Putamen (tissue), 1 donor: ENCODE measurements at places on chromosomes 3 and 15.
A peak's percentile ranks its signal among the peaks of the same experiment; 100 is the strongest.

DNA sequence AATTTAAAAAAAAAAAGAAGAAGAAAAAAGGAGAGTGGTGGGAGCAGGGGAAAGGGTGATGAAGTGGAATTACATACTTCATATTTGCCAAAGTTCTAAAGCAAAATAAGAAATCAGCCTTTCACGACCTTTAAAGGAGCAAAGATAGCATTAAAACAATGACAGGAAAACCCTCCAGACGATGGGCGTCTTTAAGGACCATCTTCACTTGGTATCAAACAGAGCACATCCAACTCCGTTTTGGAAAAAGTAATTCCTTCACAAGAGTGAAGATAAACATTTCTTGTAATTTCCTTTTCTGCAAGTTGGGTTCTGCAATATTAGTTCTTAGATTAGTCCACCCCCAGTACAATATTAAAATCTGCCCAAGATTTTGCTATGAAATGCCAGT, 32.8 kb downstream of the FRMD4B start:
- DNase-seq, result no peak

DNA sequence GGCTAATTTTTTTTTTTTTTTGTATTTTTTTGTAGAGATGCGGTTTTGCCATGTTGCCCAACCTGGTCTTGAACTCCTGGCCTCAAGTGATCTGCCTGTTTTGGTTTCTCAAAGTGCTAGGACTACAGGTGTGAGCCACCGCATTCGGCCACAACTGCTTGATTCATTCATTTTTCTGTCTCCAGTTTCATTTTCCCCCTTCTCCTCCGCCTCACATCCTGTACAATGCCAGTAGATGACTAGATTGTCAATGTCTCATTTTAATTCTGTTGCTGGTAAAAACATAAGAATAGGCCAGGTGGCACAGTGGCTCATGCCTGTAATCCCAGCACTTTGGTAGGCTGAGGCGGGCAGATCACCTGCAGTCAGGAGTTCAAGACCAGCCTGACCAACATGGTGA, 12.0 kb upstream of the ZNF592 start:
- no peak for DNase-seq

GRCh38 chr15:71192816-71193215, 77.5 kb downstream of the THSD4 start:
- no peak for DNase-seq

DNA sequence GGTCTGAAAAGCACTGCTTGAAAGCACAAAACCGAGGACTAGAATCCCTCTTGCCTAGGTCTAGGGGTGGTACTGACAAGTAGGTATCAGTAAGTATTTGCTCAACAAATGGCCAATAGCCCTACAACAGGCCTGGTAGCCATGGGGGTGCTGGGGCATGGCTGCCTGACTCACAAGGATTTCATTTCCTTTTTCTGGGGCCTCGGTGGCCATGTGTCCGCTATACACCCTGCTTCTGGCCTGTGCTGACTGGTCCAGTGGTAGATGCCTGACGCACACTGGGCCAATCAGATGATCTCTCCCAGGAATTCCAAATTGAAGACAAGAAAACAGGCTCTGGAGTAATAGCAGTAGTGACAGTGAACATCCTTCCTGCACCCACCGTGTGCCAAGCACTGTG, 29.4 kb downstream of the MELTF start:
- DNase-seq, result no peak

- no peak for DNase-seq
These were observed 61.9 kb upstream of the CDAN1 start for GRCh38 chr15:42798802-42799201.

GRCh38 chr3:147497286-147497685, 88.1 kb downstream of the ZIC1 start:
- DNase-seq, result no peak

DNA sequence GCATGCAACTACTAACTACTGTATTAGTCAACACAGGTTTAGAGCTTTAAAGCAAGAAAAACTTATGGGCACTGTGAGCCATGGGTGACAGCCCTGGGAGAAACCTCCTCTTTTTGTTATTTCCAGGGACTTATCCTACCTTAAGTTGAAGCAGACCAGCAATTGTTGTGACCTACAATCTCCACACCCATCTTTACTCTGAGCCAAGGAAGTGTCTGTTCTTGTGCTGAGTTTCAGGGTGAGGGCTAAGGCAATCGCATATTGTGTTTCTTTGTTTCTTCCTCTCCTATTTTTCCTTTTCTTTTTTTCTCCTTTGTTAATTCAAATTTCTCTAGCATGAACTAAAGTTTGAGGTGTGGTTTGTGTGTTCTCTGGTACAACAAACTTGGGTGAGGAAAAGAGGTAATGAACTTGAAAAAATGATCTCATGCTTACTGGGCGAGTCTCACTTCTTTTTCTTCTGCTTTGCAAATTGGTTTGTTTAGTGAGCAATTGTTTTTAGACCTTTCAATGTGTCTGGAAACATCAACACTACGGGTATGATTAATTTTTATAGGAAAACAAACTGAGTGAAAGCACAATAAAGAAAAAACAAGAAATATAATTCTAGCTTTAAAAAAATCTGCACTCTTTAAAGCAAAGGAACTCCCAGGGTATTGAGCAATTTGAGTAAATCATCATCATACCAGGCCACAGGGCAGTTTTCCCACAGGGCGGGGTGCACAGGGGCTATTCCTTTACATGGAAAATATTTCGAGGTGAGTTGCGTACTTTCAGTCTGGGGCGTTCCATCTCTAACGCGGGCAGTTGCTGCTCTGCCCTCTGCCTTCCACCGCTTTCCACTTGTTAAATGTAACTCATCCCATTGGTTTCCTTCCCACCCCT, 2.7 kb downstream of the UPK1B start:
- DNase-seq, result no peak

GRCh38 chr15:24943361-24943760, 11.4 kb upstream of the SNRPN start:
- DNase-seq, result no peak

DNA sequence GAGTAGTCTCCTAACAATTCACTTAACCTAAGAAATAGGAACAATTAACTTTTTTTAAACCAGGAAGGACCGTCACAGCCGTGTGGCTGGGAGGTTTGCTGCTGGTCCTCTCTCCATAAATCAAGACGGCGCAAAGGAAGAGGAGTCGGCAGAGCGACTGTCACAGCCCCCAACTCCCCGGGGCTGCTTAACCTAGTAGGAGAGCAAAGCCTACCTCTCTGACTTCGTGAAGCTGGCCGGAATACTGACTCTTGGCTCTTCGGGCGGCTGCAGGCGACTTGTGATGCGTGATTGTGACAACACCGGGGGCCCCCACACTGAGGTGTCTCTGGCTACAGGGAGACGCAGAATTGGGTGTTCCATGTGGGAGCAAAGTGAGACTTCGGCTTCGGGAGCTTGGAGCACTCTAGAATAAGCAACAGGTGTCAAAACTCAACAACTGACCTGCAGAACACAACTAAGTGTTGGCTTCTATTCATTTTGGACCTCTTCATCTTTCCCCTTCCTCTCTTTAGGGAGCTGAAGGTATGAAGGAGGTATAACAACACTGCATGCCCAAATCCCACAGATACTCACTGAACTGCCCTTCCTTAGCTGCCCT, 151.1 kb downstream of the OSBPL10 start:
- no peak for DNase-seq

- DNase-seq, result no peak
These were observed 15.8 kb upstream of the RFTN1 start for GRCh38 chr3:16529264-16529663.

- no peak for DNase-seq
These were observed 837 bp downstream of the CACNA2D3 start for GRCh38 chr3:54123003-54123775.

DNA sequence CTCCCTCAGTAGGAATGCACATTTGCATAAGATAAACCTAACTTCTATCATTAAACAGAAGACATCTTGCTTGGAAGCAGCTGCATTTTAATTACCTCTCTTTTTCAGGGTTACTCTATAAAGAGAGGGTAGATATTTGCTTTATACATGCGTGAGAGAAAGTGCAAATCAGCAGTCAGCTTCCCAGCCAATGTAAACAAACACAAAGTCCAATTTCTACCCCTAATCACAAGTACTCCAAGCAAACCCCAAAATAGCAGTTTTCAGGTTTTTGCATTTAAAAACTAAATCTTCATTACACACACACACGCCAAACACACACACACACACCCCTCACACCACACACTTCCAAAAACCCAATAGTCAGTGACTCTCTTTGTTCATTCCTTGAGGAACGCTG, 303.9 kb upstream of the ALCAM start:
- DNase-seq, result no peak

DNA sequence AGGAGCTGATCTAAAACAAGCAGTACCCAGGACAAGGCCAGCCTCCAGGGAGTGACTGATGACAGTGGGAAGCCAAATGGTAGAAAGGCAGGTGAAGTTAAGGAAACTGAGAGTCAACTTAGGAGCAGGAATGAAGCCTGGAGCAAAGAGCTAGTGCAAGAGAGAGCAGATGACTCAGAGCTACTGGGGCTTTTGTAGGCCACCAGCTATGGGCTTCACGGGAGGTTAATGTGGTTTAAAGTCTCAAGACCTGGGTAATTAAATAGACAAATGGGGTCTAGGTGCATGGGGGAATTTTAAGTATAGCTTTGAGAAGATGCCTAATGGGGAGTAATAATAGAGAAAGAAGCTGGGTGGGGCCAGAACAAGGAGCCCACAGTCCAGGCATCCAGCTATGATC, 3.1 kb downstream of the CD86 start:
- DNase-seq, result no peak

- DNase-seq, result no peak
These were observed 28.3 kb downstream of the EHHADH start for GRCh38 chr3:185225523-185225922.

DNA sequence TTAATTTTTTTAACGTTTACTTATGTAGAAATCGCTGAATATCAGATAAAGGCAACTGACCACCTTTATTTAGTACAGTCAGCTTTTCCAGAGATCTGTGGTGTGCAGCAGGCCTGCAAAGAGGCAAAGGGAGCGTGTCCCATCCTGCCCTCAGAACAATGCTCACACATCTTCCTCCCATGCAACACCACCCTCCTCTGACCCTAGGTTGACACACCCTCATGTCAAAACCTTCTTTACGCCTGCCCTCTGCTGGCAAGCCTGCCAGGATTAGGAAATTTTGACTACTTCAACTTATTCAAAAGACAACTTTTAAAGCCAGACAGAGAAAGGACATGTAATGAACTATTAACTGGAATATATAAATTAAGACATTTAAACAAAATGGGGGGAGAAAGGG, 513.7 kb downstream of the FOXP1 start:
- DNase-seq, result peak; percentile 74

- DNase-seq, result peak; percentile 73
These were observed 88.9 kb downstream of the CLSTN2 start for GRCh38 chr3:140023616-140024530.

DNA sequence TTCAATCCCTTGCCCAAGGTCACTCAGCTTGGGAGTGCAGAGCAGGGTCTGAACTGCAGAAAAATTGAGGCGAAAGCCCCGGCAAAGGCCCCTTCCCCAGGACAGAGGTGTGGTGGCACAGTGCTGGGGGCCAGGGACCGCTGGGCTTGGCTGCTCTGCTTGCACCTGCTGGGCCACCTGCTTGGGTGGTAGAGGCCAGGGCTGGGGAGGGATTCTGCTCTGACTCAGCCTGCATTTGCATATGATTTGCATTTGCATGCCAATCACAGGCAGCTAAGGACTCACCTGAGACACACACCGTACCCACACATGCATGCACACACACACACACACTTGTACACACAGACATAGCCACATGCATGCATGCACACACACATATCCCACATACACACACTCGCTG, 9.9 kb downstream of the GRM2 start:
- no peak for DNase-seq

DNA sequence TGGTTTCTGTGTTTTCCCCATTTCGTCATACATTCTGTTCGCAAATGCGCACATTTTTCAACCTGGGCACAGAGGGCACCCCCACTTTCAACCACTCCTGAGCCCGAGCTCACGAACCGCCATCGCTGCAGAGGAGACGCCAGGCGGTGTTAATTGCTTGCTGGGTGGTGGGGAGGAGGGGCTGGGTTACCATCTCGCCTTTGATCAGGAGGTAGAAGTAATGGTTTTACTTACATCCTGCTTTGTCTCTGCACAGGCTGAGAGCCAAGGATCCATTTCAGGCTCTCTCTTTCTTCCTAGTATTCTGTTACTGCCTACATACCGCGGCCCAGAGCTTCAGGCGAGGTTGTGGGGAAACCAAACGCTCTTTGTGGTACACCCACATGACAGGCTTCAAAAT, 177.3 kb upstream of the WNT5A start:
- DNase-seq, result no peak

DNA sequence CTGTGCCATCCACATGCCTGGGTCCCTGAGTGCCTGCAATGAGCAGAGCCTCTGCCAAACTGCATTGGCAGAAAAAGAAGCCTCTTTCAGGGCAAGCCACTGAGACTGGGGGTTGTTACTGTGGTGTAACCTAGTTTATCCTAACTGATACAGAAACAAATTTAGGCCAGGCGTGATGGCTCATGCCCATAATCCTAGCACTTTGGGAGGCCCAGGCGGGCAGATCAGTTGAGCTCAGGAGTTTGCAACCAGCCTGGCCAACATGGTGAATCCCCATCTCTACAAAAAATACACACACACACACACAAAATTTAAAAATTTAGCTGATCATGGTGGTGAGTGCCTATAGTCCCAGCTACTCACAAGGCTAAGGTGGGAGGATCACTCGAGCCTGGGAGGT, 221.6 kb downstream of the TBC1D2B start:
- no peak for DNase-seq

- DNase-seq, result no peak
These were observed 26.8 kb upstream of the LIMD1 start for GRCh38 chr3:45567730-45568172.

GRCh38 chr3:128996726-128997125, 2.9 kb upstream of the CFAP92 start:
- no peak for DNase-seq

DNA sequence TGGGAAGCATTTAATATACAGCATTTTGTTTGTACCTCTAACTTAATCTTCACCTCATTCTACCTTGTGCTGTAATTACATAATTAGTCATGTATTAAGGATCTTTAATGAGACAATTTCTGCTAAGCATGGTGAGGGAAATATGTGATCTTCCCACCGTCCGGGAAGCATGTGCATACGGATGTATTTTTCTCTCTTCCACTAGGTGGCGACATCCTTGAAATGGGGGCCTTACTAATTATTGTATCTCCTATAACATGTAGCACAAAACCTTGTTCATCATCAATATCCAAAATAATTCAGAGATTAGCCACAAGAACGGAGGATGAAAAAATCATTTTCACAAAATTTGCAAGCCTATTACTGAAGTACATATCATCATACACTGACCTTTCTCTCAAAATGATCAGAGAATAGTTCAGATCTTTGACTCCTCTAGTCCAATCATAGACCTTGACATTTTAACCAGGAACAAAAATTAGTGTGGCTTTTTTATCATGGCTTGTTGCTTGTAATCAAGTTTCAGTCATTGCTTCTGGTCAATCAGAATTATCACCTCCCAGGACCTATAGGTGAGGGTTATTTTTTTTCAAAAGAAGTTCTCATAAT, 148.9 kb upstream of the GBE1 start:
- no peak for DNase-seq
